Type B pancreatic cell (in vitro differentiated cells): ENCODE measurements at places on chromosomes 4 and X.

DNA sequence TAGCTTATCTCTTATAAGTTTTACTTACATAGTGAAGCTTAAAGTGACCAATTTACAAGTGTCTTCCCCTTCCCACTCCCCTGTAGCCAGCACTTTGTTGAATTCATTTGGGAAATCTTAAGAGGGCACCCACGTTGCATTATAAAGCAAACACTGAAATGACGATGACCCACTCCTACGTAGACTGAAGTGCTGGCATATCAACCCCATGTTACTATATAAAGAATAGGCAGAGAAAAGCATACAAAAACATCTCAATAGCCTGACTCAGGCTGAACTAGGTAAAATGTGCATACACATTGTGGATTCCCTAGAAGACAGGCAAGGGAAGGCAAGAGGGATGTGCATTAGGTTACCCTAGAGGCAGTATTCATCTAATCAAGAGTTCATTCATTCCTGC, 313.4 kb downstream of the TENM3 start:
- DNase-seq = no peak

DNA sequence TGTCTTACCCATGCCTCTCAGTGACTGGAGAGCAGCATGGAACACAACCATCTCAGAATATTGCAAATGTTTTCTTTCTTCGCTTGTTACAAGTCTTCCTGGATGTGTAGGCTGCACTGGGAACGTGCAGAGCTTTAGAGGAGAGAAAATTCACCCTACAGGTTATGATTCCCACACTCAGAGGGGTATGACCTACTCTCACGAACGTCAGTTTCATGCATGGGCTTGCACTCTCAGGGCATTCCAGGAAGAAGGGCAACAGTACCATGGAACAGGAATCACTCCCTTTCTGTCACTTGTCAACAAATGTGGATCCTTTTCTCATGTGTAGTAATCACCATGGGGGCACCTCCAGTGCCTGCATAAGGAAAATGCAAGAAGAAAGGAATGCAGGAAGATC, 75.8 kb downstream of the NBDY start:
- DNase-seq = no peak

- no peak for DNase-seq
Measured at GRCh38 chr4:122623637-122624166, 2.8 kb upstream of the IL21 start.

DNA sequence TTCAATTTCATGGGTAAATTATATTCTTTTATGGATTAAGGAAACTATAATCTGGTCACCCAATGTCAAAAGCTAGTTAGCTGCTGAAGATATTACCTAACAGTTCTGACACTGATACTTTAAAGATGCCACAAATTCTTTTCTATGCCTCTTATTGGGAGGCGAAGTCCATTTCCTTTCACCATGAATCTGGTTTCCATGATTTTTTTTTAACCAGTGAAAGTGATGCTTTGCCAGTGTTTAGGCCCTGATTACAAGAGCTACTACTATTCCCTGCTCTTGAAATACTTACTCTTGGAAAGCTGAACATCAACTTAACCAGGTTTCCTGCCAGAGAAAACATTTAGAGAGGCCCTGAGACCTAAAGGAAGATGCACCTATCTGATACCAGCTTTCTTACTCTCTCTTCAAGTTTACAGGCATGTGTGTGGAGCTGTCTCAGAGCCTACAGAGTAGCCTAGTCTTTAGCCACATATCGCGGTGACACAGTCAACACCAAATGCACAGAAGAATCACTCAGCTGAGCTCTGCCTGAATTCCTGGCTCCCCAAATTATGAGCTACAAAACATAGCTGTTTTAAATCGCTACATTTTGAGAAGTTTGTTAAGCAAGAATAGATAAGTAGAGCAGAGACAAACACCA, 1280.8 kb downstream of the PCDH7 start:
- DNase-seq = no peak

- no peak for DNase-seq
Measured at GRCh38 chrX:136867518-136867917, 13.0 kb downstream of the RBMX start.

DNA sequence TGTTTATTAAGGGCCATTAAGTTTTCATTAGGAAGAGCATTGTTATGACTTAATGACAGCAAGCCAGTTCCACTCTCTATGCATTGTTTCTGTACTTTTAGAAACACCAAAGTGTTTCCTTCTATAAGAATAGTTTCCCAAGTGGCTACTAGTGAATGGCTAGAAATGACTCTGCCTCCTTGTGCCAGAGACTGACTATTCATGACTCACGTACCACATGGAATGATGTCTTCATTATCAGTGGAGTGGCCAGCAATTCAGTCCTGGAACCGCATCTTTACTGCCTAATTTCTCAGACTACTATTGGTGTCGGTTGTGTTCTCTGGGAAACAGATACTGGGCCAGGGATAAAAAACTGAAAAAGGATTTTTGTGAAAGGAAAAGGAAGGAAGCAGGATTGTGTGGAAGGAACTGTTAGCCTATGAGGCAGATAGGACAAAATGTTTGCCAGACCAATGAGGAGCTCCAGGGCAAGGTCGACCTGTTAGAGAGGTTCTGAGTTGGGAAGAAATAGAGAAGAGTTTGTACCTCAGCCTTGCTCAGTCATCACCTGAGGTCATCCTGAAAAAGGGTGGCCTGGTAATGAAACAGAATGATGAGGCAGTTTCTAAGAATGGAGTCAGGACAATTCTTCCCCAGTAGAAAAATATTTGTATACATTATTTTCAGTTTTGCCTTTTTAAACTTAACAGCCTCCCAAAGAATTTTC, 218.6 kb downstream of the SPCS3 start:
- DNase-seq = no peak

- no peak for DNase-seq
Measured at GRCh38 chrX:39854772-39855747, 242.7 kb downstream of the BCOR start.

GRCh38 chrX:53918702-53919101, 125.6 kb downstream of the PHF8 start:
- DNase-seq = no peak

DNA sequence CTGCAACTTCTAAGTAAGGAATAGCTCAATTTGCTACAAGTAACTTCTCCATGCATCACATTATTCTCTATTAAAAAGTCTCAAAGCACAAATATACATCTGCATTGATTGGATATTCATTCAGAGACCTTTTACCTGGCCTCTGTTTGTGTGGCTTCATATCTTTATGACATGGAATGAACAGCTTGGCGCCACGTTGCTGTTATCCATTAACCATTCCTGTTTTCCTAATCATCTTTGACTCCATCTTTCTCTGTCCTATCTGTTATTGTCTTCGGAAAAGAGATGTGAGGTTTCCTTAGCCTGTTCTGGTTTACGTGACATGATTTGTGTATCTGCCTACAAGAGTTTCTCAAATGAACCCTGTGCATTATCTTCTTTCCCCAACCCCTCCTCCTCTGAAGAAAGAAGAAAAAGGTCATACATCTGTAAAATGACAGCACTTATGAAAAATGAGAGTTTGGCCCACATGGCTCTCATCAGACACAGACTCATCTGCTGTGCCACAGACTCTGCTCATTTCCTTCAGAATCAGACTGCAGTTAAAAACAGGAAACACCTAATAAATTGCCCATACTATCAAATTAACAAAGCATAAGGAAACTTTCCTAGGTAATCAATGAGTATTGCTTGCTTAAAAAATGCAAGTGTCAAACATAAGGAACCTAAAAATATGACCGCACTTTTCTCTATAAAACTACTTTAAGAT, 347.6 kb upstream of the FAM241A start:
- DNase-seq = no peak

DNA sequence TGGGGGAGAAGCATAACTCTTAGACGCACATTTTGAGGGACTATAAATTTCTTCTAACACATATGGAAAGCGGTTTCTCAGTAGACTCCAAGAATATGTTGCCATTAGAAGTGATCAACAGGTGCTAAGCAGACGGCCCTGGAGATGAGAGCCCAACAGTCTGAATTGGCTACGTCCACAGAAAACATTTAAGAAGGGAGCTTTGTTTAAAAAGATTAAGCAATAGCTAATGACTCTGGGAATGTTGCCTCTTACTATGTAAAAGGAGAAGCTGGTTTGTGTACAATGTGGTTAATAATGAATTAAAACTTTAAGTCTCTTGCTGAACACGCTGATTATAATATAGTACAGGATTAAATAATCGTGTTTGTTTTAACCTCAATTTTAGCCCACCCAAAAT, 399.5 kb downstream of the SMARCA1 start:
- DNase-seq = no peak

- DNase-seq = no peak
Measured at GRCh38 chr4:94551643-94552564, 100.2 kb downstream of the PDLIM5 start.

DNA sequence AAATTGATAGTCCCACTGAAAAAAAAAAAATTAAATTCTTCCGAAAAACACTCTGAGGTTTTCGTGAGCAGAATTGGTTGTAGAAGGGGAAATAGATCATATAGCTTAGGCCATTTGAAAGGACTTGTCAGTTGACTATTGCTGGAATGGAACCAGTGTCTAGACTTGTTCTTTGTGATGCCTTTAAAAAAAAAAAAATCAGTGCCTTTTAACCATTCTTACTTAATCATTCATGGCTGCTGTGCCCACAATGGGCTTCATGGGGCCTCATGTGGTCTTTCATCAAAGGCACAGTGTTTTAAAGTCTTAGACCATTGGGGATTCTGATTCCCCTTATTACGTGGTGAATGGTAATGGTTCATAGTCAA, 139.3 kb downstream of the AFF1 start:
- DNase-seq = no peak

- DNase-seq = no peak
Measured at GRCh38 chr4:182826391-182826790, 90.8 kb downstream of the DCTD start.

GRCh38 chr4:167100120-167100519, 134.2 kb downstream of the SPOCK3 start:
- no peak for DNase-seq

DNA sequence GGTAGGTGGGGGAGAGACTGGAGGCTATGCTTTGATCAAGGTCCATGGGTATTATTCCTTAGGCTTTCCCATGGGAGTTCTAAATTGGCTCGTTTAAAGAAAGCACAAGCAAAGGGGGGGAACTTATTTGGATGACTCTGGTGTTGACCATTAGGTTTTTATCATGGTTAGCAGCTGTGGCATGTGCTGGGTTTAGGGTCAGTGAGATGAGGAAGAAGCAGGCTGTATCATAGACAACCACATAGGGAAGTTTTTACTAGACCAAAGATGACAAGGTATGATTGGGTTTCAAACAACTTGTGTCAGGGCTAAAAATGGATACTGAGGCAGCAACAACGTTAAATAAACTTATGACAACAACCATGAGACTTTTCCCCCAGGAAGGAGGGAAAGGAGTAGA, 97.7 kb downstream of the DNAAF6 start:
- no peak for DNase-seq

DNA sequence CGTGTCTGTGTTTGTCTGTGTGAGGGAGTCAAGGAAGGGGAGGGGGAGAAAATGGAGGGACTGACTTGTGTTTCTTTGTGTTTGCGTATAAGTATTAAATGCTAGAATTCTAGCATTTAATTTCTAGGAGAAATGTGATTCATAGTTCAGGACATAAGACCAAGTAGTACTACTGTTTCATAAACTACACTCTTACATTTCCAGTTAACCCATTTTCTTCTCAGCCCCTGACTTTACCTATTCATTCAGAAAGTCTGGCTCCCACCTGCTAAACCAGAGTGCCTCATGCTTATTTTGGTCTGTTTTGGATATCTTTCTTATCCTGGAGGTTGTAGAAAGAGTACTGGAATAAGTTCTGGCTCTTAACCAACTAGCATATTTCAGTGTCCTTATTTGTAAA, 14.2 kb downstream of the EDA start:
- no peak for DNase-seq

DNA sequence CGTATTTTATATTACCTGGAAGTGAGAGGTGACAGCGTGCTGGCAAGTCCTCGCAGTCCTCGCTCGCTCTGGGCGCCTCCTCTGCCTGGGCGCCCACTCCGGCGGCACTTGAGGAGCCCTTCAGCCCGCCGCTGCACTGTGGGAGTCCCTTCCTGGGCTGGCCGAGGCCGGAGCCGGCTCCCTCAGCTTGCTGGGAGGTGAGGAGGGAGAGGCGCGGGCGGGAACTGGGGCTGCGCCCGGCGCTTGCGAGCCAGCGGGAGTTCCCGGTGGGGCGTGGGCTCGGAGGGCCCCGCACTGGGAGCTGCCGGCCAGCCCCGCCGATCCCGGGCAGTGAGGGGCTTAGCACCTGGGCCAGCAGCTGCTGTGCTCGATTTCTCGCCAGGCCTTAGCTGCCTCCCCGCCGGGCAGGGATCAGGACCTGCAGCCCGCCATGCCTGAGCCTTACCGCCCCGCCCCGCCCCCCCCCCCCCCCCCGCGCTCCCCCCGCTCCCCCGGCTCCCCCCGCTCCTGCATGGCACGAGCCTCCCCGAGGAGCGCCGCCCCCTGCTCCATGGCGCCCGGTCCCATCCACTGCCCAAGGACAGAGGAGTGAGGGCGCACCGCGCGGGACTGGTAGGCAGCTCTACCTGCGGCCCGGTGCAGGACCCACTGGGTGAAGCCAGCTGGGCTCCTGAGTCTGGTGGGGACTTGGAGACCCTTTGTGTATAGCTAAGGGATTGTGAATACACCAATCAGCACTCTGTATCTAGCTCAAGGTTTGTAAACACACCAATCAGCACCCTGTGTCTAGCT, 298.9 kb upstream of the MAGEB16 start:
- no peak for DNase-seq

DNA sequence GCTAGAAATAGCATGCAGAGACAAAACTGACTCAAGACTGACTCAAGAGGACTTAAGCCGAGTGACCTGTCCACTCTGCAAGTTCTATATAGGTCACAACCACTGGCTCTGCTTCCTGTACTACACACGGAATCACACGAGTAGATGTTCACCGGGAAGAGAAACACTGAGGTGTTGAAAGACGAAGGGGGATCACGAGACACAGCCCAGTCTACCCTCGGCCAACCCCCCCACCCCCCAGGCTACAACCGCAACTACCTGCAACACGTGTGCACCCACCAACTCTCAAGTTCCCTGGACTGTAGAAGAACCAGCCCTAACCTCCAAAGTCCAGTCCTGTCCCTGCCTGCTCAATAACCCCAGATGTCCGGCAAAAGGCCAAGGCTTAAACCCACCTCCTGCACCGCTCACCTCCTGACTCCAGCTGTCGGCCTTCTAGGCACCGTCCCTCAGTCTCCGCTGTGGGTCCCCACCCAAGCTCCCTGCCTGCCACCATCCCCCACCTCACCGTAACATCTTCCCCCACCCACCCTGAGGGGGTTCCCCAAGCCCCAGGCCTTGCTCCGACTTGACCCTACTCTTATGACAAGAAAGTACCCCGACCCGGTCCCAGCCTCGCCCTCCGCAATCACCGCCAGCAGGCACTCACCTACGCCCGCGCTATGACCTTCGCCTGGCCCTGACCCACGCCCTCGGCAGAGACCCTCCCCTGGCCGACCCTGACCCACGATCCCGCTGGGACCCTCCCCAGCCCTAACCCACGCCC, 739 bp downstream of the GAK start:
- no peak for DNase-seq

- DNase-seq = no peak
Measured at GRCh38 chrX:88366314-88366713, 380.7 kb upstream of the CPXCR1 start.
